ENCODE measurements at places on chromosomes 5 and 9.

GRCh38 chr9:120904978-120905301 lies 21.7 kb downstream of the TRAF1 start:
- no peak for DNase-seq

GRCh38 chr5:96680759-96681470 lies 18.7 kb downstream of the CAST start:
- no peak for DNase-seq

DNA sequence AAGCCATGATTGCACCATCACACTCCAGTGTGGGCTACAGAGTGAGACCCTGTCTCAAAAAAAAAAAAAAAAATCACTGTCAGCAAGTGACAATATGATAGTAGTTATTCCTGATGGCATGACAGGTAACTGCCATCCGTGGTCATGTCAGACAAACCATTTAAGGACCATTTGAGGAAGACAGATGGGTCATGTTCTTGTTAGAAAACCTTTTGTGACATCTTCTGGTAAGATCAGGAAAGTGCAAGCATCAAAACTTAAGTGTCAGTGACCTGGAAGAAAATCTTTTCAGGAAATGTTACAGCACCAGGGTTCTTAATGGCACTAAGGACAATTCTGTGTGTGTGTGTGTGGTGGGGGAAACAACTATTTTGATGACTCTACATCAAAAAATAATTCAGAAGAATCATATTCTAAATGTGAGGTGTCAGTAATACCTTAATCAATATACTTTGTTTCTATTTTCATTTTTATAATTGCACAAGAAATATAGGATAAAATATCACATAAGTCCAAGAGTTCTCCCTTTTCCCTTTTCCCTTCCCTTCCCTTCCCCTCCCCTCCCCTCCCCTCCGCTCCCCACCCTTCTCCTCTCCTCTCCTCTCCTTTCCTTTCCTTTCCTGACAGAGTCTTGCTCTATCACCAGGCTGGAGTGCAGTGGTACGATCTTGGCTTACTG lies 17.8 kb downstream of the SLC38A9 start:
- DNase-seq: peak; percentile 29

DNA sequence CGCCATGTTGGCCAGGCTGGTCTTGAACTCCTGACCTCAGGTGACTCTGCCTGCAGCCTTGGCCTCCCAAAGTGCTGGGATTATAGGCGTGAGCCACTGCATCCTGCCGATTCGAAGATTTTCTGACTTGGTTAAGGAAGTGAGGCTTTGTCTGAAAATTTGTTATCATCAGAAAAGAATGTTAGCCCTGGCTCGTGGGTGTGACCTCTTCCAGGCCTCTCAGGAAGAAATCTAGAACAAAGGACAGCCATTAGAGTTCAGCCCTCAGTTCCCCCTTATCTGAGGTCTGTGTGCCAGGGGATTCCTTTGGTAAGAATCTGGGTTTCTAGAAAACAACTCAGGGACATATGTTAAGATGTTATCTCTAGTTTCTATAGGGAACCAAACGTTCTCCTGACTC lies 6.2 kb downstream of the OR2S2 start:
- DNase-seq: no peak

GRCh38 chr9:109935406-109936087 lies 155.5 kb downstream of the PALM2AKAP2 start:
- no peak for DNase-seq

GRCh38 chr9:33293782-33294181 lies 3.5 kb downstream of the NFX1 start:
- DNase-seq: no peak

DNA sequence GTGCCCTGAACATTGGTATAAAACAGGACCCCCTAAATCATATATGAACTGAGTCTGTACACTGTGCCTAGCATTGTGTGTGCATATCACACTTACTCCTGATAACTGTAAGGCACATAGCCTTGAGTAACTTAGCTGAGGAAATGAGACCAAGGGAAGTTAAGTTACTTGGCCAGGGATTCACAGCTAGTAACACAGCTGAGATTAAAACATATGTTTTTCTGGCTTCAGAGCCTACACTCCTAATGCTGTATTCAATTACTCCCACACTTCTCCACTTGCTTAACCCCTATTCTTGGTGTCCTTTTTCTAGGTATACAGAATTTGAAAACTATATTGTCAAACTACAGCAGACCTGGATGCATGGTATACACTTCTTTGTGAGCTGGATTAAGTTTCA lies 12.8 kb downstream of the GHR start:
- no peak for DNase-seq

GRCh38 chr5:158376679-158377078 lies 517.7 kb upstream of the CLINT1 start:
- DNase-seq: no peak

All from NCI-H1694 treated with DMSO at 0.1 percent for 48 hours (cell line).